ENCODE measurements at places on chromosomes 5 and 9.

GRCh38 chr9:90569511-90569910 lies 73.1 kb downstream of the DIRAS2 start:
- no peak for DNase-seq

DNA sequence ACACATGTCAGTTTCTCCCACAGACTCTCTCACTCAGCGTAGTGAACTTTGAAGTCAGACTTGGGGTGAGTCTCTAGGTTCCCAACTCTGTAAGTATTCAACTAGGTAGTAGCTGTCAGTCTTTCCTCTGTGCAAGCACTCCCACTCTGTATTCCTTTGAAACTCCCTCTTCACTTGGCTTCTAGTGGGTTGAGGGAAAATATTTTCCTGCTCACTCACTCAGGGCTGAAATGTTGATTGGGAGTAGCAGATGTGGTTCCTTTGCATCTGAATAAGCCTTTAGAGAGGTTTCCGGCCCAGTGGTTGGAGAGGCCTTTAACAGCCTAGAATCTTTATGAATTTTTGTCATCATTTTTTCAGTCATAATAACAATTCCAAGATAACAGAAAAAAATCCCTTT lies 18.1 kb upstream of the ARRDC3 start:
- DNase-seq = no peak

GRCh38 chr5:32504329-32504988 lies 59.9 kb upstream of the ZFR start:
- no peak for DNase-seq

GRCh38 chr5:164115420-164115819 lies 610.0 kb downstream of the MAT2B start:
- DNase-seq = no peak

DNA sequence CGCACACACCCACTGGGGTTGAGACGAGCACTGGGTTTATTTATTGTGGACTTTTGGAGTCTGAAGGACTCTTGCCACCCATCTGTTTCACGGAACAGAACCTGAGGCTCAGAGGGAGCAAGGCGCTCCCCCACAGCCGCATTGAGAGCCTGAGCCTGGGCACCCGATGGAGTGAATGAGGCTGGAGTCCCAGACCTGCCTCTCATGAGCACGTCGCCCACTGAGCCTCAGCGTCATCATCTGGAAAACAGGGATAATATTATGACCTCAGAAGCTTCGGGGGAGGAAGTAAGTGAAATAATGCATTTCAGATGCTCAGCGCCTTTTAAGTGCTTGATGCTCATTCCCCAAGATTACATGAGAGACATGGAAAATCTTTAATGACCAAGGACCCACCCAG lies 5.5 kb downstream of the NEK6 start:
- DNase-seq = no peak

GRCh38 chr5:136427426-136427825 lies 62.1 kb upstream of the TRPC7 start:
- DNase-seq = no peak

- DNase-seq = no peak
Measured at GRCh38 chr5:152869971-152870370, 464.9 kb upstream of the NMUR2 start.

DNA sequence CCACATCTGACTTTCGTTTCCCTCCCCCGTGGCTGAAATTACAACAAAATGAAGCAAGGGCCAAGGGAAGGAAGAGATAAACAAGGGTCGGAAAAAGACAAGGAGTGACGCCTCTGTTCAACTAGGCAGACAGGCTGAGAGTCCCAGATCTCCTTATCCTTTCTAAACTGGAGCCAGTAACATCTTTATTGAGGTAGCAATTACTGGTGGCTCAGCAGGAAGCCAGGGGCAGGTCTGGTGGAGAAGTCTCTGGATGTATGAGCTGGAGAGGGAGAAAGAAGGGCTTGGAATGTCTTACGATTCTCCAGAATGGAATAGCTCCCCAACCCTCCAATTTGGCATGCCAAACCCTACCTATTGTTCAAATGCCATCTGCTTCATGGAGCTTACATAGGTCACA lies 190.8 kb upstream of the BRINP1 start:
- DNase-seq = no peak

- DNase-seq = no peak
Measured at GRCh38 chr9:108997112-108997511, 16.2 kb downstream of the CTNNAL1 start.

DNA sequence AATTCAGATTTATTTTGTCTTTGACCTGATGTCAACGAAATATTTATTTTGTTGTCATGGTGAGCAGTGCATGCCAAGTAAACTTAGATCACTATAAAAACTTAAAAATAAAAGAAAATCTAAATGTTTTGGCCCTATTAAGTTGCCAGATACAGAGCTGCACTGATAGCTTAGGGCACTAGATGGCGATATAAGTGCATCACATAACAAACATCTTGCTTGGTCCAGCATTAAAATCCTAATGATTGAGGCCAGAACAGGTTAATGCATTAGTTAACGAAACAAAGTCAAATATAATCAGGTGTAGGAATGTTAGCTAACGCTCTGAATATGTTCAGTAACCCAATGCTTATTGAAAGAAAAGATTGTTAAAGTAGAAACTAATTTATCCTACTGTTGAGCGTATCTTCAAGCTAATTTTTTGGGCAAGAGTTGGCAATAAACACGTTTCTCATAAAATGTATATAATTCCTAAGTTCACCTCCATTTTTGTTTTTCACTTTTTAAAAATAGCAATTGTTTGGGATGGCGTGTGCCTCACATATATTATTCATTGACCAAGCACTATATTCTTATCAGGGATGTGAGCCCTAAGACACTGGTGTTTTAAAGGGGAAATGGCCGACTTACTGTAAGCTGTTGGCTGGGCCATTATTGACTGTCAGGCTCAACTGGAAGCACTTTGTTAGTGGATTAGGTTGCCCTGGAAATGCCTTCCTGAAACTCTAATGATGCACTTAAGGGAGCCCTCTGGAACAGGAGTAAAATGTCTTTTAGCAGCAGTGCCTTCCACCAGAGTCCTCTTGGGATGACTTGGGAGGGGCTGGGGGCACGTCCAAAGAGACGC lies 33.3 kb downstream of the KCTD16 start:
- peak; percentile 27 for DNase-seq

DNA sequence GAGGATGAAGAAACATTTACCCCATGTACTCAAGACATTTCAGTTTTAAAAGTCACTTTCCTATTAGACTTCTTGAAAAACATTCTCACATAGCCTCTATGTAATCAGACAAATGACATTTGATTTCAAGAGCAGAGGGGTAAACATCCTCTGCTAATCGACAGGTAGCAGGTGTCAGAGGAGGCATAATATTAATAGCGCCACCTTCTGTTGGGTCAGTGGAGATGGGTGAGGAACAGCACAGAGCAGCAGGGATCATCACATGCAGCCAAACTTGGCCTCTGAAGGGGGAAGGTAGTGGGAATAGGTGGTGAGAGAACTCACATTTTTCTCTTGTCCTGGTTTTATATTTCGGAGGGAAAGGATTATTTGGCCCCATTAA lies 3.3 kb upstream of the LSM11 start:
- DNase-seq = no peak

DNA sequence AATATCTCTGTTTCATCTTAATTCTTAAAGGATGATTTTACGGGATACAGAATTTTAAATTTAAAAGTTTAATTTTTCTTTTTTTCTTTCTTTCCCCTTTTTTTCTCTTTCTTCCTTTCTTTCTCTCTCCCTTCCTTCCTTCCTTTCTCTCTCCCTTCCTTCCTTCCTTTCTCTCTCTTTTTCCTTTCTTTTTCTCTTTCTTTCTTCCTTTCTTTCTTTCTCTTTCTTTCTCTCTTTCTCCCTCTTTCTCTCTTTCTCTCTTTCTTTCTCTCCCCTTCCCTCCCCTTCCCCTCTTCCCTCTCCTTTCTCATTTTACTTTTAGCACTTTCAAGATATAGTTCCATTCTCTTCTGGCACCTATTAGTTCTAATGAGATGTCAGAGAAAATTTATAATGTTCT lies 61.4 kb upstream of the ADRB2 start:
- no peak for DNase-seq

DNA sequence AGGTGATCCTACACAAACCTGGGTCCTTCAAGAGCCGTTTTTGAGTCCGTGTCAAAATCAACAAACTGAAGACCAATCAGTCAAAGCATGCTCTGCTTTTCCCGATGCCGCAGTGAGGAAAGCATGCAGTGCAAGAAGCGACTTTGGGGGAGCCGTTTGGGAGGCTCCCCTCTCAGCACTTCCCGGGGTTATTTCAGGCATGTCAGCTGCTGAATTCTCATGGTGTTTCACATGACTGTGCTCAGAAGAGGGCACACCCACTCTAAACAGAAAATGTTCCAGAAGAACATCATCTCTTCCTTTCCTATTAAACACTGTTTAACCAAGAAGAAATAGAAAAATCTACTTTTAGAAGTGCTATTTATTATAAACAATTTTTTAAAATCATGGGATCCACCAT lies 125.5 kb downstream of the EPB41L4A start:
- no peak for DNase-seq

DNA sequence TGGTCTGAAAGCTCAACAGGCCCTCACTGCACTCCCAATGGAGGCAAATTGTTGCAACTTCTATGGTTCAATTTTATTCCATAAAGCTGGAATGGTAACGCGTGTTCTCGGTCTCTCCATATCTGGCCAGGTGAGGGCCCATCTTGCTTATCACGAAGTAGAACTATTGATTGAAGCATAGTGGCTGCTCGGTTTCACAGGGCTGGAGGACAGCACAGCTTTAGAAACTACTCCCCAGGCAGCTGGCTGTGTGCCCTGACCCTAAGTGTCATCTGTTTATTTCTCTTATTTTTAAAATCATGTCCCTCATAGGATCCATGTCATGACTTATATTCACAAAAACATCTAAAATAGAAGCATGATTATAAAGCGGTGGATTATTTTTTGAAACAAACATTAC lies 223.4 kb downstream of the NPR3 start:
- DNase-seq = no peak

DNA sequence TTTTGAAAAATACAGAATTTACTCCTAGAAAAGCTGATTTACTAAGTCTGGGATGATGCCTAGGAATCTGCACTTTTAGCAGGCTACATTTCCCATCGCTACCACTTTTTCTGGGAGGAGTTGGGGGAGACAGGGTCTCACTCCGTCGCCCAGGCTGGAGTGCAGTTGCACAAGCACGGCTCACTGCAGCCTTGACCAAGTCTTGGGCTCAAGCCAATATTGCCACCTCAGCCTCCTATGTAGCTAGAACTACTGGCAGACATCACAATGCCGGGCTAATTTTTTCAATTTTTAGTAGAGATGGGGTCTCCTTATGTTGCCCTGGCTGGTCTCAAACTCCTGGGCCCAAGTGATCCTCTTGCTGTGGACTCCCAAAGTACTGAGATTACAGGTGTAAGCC lies 85.9 kb downstream of the NR6A1 start:
- no peak for DNase-seq

DNA sequence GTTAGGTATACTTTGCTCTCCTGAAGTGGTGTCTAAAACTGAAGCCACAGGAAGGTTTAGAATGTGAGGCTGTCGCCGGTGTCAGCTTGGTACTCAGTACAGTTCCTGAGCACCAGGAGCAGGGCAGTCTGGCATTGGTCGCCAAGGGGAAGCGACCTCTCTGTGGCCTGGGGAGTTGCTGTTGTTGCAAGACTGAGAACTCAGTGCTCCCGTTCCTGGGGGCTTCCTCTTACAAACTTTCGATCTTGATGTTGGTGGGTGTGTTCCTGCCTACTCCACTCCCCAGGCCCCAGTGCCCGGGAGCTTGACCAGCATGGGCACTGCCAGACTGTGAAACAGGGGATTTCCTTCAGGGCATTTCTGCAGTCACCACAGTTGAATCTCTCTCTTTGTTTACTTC lies 52.4 kb upstream of the PPARGC1B start:
- no peak for DNase-seq

DNA sequence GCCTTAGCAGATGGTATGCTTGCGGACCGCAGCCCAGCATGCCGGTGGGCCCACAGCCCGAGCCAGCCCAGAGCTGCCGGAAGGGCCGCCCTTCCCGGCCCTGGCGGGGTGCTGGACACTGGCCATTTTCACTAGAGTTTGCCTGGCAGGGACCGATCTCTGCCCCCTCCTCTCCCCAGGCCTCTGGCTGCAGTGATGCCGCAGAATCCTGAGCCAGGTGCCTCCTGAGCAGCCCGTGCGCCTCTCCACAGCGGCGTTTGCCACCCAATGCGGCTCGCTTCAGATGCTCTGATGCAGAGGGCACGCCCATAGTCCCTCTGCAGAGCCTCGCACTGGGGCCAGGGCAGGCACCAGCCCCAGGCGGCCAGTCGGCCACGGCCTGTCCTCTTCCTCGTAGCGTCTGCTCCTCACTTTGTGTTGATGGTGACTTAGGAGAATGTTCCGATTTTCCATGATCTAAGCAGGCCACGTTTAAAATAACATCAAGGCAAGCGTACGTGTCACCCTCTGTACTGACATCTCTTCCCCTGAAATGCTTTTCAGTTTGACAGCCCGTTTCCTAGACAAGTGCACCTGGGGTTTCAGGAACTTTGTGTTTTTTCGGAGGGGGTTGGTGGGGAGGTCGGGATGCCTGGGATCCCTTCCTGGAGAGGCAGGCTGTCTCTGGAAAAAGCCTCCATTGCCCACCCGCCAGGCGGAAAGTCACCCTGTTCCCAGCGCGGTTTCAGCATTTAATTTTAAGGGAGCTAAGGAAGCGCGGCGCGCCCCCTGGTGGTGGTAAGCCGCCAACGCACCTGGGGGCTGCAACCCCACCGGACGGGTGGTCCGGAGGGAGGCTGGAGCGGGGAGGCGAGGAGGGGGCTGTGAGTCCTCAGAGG lies 29.8 kb upstream of the HMCN2 start:
- peak; percentile 71 for DNase-seq

DNA sequence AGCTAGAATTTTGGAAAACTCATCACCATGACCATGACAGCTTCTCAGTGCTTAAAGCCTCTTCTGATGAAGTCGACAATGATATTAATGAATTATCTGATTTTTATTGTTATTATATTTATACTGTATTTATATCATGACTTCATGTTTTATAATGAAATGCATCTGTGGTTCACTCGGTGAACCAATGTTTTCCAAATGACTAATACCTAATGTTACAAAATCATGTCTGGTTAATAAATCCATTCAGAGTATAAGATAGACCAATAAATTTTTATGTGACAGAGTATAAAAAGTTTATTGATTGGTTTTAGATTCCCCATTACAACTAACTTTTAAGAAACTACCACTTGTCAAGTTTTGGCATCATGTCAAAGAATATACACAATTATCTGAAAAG lies 416.5 kb downstream of the MLLT3 start:
- DNase-seq = no peak

DNA sequence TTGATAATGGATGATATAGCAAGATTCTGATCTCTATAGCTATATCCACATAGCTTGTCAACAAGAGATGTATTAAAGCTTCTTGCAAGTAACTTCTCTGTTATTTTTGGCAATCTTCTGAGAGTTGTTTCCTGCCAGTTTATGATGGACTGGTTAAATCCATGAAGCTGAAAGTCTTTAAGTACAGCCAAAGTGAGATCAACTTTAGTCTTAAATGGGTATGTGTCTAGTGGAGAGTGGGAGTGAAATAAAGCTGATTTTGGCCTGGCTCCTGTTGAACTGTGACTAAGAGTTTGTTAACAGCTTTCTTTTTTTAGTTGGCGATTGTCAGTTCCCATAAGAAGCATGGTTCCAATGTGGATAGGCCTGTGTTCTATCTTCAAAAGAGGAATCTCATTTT lies 350.9 kb upstream of the PCSK5 start:
- DNase-seq = no peak

GRCh38 chr5:133612249-133612860 lies at the start of gene FSTL4:
Gene FSTL4 (minus strand): TSS chr5:133612541.
- peak; percentile 34 for DNase-seq
